ENCODE measurements at places on chromosomes 12 and 14.

- DNase-seq, result peak; percentile 55
These were observed 11.4 kb upstream of the SPSB2 start for GRCh38 chr12:6884539-6884938.

DNA sequence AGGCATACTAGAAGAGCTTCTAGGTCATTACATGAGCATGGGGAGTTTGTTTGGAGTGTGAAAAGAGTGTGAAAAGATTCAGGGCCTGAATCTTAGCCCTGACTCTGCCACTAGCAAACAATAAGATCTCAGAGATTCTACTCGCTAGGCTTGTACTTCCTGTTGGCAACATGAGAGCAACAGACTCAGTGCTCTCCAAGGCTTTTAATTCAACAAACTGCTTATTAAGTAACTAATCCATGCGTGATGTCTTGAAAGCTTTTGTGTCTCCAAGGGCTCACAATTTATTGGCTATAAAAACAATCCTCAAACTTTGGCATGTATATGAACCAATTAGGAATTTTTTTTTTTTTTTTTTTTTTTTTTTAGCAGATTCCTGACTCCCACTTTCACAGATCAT is 105.1 kb downstream of the STXBP6 start:
- no peak for DNase-seq

DNA sequence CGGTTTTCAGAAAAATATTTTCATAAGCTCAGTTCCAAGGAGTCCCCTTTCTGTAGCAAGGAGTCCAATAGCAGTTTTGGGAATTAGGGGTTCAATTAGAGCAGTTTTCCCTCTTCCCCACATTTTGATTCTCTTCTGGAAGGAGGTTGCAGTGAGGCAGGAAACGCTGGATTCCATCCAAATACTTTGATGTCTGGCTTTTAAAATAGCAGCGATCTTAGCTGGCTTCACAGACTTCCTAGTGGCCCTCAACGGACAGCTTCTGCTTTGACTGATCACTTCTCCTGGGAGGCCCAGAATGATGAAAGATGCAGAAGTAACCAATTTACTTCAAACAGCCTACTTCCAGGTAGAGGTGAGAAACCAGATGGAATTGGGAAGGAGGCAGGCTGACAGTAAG is 63.1 kb downstream of the C12orf75 start:
- DNase-seq, result no peak

DNA sequence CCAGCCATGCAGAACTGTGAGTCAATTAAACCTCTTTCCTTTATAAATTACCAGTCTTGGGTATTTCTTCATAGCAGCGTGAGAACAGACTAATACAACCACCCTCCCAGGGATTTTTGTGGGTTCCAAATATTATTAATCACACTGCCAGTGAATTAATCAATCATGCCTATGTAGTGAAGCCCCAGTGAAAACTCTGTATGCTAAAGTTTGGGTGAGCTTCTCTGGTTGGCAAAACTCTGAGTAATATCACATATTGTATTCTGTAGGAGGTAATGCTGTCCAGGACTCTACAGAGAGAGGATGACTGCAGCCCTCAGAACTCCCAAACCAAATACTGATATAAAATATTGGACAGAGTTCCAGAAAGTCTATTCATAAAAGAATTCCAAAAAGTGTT is 216.9 kb downstream of the RPAP3 start:
- no peak for DNase-seq

- DNase-seq, result no peak
These were observed 12.5 kb upstream of the KSR2 start for GRCh38 chr12:117981267-117981666.

DNA sequence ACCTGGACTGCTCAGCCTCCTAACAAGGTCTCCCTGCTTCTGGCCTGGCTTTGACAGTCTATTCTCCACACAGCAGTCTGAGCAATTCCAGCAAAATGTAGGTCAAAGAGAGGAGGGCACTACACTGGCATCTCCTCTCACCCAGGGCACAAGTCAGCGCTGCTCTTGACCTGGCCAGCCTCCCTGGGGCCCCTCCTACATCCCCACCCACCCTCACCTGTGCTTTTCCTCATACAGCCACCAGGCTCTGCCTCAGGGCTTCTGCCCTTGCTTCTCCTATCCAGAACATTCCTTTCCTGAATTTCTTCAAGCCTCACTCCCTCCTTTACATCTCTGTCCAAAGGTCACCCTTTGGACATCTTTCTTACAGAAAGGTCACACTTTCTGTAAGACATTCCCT is 33.7 kb downstream of the GALNT4 start:
- no peak for DNase-seq

- DNase-seq, result no peak
These were observed 27.7 kb downstream of the RASSF8 start for GRCh38 chr12:25986180-25986579.

DNA sequence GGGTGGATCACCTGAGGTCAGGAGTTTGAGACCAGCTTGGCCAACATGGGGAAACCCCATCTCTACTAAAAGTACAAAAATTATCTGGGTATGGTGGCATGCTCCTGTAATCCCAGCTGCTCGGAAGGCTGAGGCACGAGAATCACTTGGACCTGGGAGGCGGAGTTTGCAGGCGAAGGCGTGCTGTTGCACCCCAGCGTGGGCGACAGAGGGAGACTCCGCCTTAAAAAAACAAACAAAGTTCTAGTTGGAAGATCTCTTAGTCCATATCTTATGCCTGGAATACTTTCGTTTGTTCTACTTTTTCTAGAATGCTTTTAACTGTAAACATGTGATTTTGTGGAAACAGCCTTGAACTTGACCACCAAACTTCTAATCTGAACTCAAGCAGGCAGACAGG is 38.7 kb downstream of the PPHLN1 start:
- DNase-seq, result peak; percentile 65
